ENCODE measurements at places on chromosomes 13 and 19. TPM values are rescaled to one million over a fixed set of nuclear protein-coding genes. Genes with fewer than 3 reads are reported as not detected.

The ZNF331 gene
- polyA plus RNA-seq: 13.5 TPM

The SOHLH2 gene
- not detected for polyA plus RNA-seq

The IFNL1 gene
- polyA plus RNA-seq: not detected

The ZNF578 gene
- 0.16 TPM for polyA plus RNA-seq

DNA sequence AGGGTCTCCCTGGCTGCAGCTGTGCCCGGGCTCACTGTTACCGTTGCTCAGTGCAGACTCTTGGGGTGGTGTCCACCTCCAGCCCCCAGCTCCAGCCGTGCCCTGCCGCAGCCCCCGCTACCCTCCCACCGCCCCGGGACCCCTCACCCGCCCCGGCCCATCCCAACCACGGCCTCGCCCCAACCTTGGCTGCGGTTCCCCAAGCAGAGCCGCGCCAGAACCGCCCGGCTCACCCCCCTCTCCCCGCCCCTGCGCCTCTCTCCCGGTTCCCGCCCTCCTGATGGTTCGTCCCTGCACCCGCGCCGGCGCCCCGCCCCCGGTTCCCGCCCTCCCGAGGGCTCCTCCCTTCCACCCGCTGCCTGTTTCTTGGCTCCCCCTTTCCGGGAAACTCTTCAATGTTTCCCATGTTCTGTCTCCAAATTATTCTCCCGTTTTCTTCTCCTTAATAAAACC, 40.3 kb downstream of the ANKRD10 start:
- H3K27me3 ChIP-seq: no peaks in the 10 kb centered on the region
- H3K4me3 ChIP-seq: peak overlapping the region; percentile 5
- no peaks in the 10 kb centered on the region for H3K36me3 ChIP-seq
- H3K27ac ChIP-seq: no peak overlapping the region

- peak; percentile 10 for DNase-seq
- no peaks in the 10 kb centered on the region for H3K36me3 ChIP-seq
- no peaks in the 10 kb centered on the region for H3K27me3 ChIP-seq
- H3K27ac ChIP-seq: peak overlapping the region; percentile 33
Measured at GRCh38 chr13:46698910-46699460, 98.0 kb downstream of the ESD start.

DNA sequence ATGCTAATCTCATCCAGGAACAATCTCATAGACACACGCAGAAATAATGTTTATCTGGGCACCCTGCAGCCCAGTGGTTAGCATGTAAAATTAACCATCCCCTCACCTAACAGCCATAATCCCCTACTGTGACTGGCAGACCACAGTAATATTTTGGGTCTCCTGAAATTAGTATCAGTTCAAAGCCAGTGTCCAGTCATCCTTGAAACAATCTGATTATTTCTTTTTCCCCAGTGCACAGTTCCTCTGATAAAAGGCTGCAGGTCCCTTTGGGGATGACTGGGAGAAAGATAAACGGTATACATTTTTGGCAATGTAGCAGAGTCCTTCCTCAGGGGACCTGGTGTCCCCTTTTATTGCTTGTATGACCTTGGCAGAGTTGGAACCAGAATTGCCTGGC, 50.4 kb upstream of the CYSLTR2 start:
- H3K27ac ChIP-seq: no peak overlapping the region
- no peak overlapping the region for H3K4me3 ChIP-seq
- H3K36me3 ChIP-seq: no peaks in the 10 kb centered on the region
- H3K27me3 ChIP-seq: no peaks in the 10 kb centered on the region

GRCh38 chr19:48772503-48772953, 17.2 kb downstream of the FGF21 start:
- no peaks in the 10 kb centered on the region for H3K27me3 ChIP-seq
- DNase-seq: no peak
- no peaks in the 10 kb centered on the region for H3K4me1 ChIP-seq
- H3K27ac ChIP-seq: no peak overlapping the region

DNA sequence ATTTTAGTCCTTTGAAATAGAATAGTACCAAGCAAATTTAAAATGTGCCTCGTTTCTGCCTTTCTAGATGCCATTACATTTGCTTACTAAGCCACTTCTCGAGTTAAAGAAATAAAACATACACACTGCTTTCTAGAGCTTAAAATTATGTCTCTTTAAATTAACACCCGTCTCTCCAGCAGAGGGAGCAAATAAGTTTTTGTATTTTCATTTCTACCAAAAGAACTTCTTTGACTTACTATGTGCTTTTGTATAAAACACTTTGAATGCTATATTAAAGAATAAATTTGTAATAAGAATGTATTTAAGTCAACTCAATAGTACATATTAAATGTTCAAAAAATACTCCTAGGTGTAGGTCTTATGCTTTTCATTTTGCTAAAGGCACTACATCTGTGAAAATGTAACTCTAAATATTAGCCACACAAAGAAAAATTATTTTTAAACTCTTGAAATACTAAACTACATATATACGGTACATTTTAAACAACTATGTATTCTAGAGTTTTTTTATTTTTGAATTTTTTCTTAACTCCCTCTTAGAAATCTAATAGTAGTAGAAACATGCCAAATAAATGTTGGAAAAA, 269.3 kb upstream of the MIR17HG start:
- no peaks in the 10 kb centered on the region for H3K36me3 ChIP-seq
- no peak overlapping the region for H3K27ac ChIP-seq
- H3K4me3 ChIP-seq: no peak overlapping the region
- no peaks in the 10 kb centered on the region for H3K4me1 ChIP-seq

DNA sequence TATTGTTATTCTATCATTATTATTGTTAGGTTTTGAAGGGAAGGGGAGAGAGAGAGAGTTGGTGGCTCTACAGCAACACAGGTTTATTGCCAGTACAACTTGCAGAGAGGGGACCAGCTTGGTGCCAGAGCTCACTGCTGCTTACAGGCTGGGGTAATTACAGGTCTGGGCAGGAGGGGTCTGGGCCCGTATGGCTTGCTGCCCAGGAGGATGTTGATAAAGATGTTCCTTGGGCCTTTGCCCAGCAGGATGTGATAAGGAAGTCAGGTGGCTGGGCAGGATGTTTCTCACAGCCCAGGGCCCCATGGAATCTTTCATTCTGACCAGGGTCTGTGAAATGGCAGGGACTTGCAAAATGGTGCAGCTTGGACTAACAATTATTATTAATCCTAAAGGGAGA, 64.2 kb upstream of the ZNF599 start:
- H3K27me3 ChIP-seq: no peaks in the 10 kb centered on the region
- no peak overlapping the region for H3K4me3 ChIP-seq
- no peaks in the 10 kb centered on the region for H3K36me3 ChIP-seq

- H3K27me3 ChIP-seq: no peaks in the 10 kb centered on the region
- peaks cover 3% of the 10 kb centered on the region for H3K4me1 ChIP-seq
- no peak for DNase-seq
- no peak overlapping the region for H3K27ac ChIP-seq
- no peaks in the 10 kb centered on the region for H3K36me3 ChIP-seq
- H3K4me3 ChIP-seq: no peak overlapping the region
Measured at GRCh38 chr19:40632311-40633036, 31.3 kb downstream of the LTBP4 start.

- H3K36me3 ChIP-seq: no peaks in the 10 kb centered on the region
- no peak overlapping the region for H3K4me3 ChIP-seq
- DNase-seq: no peak
Measured at GRCh38 chr13:33381906-33382305, 96.4 kb upstream of the STARD13 start.

DNA sequence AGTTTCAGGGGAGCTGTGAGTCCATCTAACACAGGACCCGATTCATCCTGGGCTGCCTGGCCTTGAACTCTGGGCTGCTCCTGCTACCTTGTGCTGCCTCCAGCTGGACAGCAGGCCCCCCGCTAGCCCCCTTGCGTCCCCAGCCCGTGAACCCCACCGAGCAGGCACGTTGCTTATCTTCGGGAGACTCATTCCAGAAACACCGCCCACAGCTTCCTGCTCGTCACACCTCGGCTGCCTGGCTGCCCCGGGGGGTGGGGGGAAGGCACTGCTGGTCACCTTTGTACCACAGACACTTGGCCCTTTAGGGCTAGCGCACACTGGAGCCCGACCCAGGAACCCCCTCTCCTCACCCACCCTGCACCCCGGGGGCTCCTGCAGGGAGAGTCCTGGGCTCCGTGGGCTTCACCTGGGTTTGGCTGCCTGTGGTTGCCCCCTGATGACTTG, 48.1 kb downstream of the CRTC1 start:
- no peaks in the 10 kb centered on the region for H3K36me3 ChIP-seq
- peak; percentile 71 for DNase-seq
- H3K4me1 ChIP-seq: peaks cover 37% of the 10 kb centered on the region
- no peaks in the 10 kb centered on the region for H3K27me3 ChIP-seq

- no peaks in the 10 kb centered on the region for H3K27me3 ChIP-seq
- no peak overlapping the region for H3K4me3 ChIP-seq
- H3K27ac ChIP-seq: no peak overlapping the region
- H3K4me1 ChIP-seq: no peaks in the 10 kb centered on the region
Measured at GRCh38 chr13:101289764-101290163, 126.5 kb downstream of the NALCN start.

- no peak for DNase-seq
- H3K4me3 ChIP-seq: peak overlapping the region; percentile 89
- no peaks in the 10 kb centered on the region for H3K36me3 ChIP-seq
- peaks cover 39% of the 10 kb centered on the region for H3K4me1 ChIP-seq
- H3K27ac ChIP-seq: peak overlapping the region; percentile 100
- H3K27me3 ChIP-seq: no peaks in the 10 kb centered on the region
Measured at GRCh38 chr13:79406597-79406908, 498 bp upstream of the RBM26 start.

Measured in hepatocyte (in vitro differentiated cells).